ENCODE measurements at places on chromosomes 11 and 22.
A peak's percentile ranks its signal among the peaks of the same experiment; 100 is the strongest.

DNA sequence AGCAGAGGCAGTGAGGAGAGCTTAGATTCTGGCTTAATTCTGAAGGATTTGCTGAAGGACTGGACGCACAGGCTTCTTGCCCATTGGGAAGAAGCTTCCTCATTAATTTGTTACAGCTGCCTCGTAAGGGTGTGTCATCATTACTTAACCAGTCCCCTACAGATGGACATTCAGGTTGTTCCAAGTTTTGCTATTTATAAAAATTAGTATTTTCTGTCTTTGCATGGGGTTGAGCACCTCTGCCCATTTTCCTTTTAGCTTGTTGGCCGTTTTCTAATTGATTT is 38.1 kb downstream of the CAPN1 start:
- DNase-seq = peak; percentile 32

GRCh38 chr11:80441821-80442220 is 1001.0 kb upstream of the TENM4 start:
- no peak for DNase-seq

DNA sequence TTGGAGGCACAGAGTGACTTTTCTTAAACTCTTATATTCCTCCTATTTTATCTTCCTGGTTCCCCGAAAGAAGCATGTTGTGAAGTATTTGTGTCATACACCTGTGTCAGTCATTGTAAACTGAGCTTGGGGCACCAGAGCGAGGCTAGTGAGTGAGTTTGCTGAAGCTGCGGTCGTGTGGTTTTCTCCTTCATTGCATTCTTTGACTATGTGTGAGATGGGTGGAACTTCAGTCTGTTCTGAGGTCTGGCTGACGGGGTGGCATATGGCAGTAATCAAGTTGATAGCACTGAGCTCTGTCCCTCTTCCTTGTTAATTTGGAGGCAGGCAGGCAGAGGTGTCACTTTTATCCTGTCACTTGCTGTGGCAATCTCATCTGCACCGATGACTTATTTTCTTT is 4.2 kb downstream of the VPS26B start:
- DNase-seq = no peak

- DNase-seq = no peak
Measured at GRCh38 chr11:87473174-87473573, 435.4 kb downstream of the TMEM135 start.

DNA sequence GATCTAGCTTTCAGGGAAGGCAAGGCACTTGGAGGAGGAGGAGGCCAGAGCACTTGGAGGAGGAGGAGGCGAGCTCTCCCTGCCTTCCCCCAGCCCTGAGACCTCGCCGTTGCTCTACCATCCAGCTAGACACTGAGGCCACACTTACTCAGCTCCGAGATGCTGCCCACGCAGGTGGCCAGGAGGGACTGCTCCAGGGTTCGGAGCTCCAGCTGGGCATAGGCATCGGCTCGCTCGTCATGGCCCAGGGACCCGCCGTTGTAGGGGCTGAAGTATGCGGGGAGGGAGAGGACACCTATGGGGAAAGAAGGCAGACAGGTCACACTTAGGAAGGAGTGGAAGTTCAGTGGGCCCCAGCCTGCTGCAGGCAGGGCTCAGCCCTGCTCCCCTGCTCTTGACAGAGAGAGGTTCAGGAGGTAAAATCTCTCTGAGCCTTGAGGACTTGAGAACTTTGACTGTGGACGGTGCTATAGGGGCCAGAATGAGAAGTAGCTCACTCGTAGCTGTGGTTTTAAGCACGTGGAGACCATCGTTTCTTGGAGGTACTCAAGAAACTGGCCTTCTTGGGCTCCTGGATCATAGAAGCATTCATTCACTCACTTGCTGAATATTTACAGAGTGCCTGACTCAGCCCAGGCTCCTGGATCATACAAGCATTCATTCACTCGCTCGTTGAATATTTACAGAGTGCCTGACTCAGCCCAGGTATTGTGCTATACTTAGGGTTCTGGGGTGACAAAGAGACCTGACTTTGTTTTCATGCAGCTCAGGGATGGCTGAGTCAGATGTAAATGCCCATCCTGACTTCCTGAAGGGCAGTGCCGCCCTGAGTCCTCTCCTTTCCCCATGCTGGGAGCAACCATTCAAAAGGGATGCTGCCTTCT is 99.2 kb downstream of the NAT10 start:
- no peak for DNase-seq

- DNase-seq = peak; percentile 76
Measured at GRCh38 chr11:120952461-120953434, 71.2 kb upstream of the TBCEL start.

DNA sequence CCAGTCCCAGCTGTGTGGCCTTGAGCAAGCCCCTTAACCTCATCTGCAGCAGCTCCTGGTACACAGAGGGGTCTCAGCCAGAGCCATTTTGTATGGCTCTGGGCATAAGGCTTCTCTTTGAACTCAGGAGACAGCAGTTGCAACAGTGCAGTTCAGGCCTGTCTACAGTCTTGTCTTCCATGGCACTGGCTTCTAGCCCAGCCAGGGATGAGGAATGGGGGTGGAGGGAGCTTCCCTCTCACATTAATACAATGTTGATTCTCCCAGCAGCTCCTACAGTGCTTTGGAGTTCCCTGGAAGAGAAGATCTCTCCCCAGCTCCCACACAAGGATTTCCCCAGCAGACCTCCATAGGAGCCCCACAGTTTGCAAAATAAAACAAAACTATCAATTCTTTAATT is 350.2 kb downstream of the BUD13 start:
- no peak for DNase-seq

DNA sequence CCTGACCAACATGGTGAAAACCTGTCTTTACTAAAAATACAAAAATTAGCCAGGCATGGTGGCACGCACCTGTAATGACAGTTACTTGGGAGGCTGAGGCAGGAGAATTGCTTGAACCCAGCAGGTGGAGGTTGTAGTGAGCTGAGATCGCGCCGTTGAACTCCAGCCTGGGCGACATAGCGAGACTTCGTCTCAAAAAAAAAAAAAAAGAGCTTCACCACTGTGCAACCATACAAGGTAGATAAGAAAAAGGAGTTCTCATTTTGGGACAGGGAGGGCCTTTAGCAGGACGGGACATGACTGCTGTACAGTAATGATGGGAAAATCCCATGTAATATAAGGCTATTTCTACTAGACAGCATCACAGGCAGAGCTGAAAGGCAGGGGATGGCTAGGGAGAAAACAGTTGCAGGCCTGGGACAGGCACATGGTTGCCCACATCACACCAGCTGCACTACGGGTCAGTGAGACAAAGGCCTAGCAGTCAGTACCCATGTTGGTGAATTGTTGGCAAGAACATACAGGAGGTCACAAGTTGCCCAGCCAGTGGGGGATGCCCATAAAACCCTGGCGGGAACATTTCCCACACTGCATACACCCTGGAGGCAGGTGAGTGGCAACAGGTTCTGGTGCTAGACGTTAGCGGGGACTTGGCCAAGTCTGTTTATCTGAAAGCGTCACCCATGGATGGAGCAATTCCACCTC is 5.4 kb downstream of the TANGO2 start:
- no peak for DNase-seq

DNA sequence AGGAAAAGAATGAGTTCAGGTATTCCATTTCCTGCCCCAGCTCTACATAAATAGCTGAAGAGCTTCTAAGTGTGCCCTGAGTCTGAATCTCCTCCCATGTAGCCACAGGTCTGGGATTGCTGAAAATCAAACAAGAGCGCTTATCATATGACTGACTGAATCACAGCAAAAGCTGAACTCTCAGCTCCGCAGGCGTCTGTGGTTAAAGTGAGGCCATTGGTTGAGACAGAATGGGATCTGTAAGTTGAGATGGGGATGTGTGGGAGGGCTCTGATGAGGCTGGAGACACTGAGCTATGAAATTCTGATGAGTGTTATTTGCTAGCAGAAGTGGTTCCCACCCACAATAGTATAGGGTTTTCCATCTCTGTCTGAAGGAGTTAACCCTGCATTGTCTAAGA is 637.0 kb downstream of the OPCML start:
- no peak for DNase-seq

DNA sequence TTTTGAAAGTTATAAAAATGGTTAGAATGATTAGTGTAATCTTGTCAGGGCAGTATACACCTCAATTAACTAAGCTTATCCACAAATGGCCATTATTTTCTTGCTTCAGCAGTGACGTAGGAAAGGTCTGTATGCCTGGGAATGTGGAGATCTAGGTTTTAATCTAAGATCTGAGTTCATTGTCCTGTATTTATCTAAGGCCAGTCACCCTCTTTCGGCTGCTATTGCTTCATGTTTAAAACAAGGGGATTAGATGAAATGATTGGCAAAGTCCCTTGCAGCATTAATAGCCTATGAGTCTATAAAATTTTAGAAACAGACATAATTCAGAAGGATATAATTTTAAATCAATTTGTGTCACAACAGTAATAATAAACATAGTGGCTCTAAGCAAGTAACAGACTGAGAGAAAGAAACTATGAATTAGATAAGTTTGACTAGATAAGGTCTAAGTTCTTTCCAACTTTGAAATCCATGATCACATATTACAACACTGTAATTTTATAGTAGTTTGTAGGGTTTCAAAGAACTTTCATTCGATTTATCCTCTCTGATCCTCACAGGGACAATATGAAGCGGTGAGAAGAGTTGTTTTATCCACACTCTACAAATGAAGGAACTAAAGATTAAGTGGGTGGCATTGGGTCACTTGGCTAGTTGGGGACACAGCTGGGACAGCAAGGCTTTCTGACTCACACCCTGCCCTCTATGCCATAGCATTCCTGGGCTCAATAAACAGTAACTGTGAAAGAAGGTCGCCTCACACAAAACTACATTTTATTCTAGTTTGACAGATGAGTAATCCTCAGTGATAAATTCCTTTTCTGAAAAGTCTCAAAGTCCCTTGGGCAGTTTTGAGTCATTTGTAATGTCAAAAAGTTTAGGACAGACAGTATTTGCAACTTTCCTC is 60.6 kb upstream of the RDX start:
- DNase-seq = peak; percentile 84

DNA sequence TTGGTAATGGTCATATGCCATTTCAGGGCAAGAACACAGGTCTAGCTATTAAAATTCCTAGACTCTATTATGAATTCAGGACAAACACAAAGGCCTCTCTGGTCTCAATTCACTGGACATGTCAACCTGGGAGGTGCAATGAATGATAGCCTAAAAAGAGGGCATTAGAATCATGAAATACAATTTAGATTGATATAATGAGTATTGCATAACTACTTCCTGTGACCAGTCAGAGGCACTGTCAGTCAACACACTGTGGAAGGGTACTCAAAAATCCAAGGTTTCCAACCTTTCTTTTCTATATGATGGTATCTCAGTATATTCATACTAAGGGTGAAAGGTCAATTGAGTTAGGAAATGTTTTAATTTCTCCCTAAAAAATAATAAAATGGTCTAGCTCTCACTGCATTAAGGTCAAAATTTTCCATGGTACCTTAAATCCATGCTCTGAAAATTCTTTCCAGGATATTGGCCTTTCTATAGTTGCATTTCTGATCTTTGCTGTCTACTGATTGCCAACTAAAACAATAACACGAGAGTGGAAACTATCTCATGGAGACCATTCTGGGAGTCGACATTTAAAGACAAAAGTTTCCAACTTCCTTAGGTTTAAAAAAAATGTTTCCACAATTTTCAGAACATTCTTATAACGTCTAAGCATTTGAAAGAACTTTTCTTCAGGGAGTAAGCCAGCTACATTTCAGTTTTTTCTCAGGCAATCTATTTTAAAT is 81.7 kb upstream of the APOA1 start:
- no peak for DNase-seq

DNA sequence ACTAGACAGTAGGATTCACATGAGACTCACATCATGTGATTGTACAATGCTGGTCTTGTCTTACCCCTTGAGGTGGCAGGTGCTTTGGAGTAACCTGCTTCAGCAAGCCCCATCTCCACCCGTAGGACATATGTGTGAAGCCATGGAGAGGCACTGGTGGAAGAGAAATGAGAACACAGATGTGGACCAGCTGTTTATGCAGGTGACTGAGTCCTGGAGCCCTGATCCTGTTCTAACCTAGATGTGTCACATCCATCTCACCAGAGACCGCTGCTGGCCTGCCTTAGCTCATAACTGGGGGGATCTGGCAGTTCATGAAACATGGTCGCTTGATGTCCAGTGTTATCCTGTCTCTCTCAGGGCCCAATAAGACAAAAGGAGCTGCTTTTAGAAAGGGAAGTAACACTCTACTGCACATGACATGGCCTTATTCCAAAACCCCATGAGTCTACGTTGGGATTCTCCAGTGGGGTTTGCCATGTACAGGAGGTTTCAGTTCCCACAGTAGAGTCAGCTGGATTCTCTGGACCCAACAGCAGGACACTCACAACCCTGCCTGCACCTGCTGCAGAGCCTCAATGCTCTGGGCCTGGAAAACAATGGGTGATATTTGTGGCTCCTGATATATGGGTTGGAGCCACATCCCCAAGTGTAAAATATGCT is 62.0 kb downstream of the GGTLC2 start:
- DNase-seq = peak; percentile 72

DNA sequence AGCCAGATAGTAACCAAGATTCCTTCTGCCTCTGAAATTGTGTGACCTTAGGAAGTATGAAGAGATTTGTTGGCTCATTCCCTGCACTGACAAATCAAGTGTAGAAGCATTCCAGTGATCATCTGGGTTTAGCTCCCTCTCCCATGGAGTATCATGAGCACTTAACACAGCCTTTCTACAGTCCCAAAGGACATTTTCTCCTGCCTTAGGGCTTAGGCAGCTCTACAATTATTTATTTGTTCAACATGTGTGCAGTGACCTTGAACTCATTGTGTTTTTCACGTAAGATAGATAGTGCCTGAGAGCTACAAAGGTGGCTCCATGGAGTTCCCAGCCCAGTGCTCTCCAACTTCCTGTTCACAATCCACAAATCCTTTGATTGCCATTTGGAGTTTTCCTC is 94.8 kb upstream of the FAT3 start:
- DNase-seq = no peak

DNA sequence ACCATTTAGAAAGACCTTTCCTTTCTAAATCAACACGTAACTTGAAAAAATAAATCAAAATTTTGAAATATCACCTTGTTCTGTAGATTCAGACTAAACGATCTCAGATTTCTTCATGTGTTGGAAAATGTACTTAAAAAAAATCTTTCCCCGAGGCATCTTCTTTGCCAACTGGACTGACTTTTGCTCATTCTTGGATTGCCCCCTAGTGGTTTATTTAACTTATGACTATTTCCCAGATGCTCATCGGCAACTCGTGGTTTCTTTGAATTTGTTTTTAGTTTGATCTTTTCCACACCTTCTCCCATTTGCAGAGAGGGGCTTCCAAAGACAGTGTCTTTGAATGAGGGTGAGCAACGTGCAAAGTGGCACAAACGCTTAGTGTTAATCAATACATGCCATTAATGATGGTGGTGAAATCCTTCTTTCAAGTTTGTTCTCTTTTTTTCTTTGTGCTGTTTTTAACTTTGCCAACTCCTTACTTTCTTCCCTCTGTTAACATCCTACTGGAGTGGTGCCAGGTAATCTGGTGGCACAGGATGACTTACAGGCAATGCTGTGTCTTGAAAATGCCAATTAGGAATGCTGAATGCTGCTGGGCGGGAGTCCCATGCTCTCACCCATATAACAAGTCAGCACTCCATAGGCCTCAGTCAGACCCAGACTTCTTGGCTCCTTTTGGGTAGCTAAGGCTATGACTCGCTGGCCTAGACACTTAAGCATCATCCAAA is 18.3 kb downstream of the PRSS23 start:
- DNase-seq = peak; percentile 74

Measured in suppressor macrophage treated with lipopolysaccharide for 4 hours (primary cell).